ENCODE measurements at places on chromosomes 4 and X.

GRCh38 chr4:174058846-174059245 is 224.6 kb downstream of the FBXO8 start:
- DNase-seq = no peak

DNA sequence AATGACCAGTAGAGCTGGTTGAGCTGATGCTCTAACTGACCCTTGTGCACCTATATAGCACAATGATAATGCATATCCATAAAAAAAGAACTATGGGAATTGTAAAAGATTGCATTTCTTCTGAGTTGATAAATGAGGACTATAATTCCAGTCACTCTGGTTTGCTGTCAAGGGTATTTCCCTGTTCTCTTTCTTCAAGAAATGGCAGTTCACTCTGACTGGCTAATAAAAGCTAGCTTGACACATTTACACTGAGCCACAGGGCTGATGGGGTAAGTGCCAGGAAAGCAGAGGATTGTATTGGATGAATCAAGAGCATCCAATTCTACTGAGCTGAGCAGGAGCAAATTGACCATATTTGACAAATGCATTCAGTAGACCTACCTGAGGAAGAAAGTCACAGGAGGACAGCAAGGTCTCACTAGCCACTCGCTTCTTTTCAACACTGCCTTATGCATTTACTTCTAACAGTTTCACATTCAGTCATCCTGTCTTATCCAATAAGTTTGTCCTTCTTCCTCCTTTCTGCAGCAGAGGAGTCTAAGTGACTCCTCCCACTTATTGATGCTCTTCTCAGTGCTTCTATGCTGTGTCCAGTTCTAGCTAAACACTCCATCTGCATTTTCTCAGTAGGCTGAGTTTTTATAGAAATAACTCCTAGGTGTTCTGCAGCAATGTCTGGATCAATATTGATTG is 43.0 kb downstream of the RBMX2 start:
- no peak for DNase-seq

DNA sequence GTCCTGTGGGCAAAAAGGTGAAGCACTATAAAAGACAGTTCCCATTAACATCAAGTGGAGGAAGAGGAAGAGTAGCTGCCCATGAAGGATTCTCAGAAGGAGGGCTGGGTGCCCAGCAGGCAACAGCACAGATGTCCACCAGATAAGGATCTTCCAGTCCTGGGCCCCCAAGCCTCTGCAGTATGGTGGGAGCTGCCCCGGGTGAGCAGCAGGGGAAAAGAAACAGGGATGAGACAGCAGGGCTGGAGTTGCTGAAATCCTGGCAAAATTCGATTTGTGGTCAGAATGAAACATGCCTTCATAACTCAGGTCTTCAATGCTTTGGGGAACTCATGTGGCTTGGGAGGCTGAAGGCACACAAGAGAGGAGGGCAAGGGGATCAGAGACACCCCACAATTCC is 94.6 kb downstream of the RASL11B start:
- no peak for DNase-seq

- DNase-seq = no peak
Measured at GRCh38 chrX:26909728-26910127, 553.4 kb downstream of the PPP4R3C start.

DNA sequence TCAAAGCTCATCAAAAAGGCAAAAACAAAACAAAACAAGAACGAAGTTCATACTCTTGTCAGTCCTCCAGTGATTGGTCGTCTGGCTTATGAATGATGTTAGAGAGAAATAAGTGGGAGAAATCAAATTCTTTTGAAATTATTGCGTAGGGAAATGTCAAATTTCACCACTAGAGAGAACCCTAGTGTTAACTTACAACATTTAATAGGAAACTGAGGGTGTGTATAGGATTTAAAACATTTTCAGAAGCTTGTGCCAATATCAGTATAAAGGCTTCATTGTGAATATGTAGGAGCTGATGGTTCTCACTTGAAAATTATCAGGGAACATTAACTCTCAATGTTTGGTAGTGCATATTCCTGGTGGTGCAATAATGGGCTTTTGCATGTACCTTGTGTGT is 17.4 kb downstream of the ADH6 start:
- DNase-seq = no peak

GRCh38 chr4:124953061-124953460 is 240.5 kb upstream of the ANKRD50 start:
- DNase-seq = no peak

DNA sequence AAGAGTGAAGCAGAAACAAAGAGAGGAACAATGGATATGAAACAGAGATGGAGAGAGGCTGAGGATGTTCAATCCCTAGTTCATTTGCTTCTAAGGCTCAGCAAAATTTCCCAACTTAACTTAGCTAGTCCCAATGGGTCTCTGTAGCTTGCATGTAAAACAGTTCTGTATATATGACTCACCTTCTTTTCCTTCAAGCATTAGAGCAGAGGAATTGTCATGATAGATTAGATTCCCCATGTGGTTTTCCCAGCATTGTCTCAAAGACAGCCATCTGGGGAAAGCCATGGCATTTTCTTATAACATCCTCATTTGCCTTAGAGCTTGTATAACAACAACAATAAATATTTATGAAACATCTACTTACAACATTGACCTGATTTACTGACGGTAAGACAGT is 93.9 kb upstream of the GATB start:
- DNase-seq = no peak

- DNase-seq = no peak
Measured at GRCh38 chrX:121479406-121479805, 432.0 kb downstream of the GLUD2 start.

GRCh38 chrX:38304010-38304409 is 23.3 kb downstream of the RPGR start:
- DNase-seq = no peak

- DNase-seq = no peak
Measured at GRCh38 chr4:38601916-38602291, 62.1 kb upstream of the KLF3 start.

DNA sequence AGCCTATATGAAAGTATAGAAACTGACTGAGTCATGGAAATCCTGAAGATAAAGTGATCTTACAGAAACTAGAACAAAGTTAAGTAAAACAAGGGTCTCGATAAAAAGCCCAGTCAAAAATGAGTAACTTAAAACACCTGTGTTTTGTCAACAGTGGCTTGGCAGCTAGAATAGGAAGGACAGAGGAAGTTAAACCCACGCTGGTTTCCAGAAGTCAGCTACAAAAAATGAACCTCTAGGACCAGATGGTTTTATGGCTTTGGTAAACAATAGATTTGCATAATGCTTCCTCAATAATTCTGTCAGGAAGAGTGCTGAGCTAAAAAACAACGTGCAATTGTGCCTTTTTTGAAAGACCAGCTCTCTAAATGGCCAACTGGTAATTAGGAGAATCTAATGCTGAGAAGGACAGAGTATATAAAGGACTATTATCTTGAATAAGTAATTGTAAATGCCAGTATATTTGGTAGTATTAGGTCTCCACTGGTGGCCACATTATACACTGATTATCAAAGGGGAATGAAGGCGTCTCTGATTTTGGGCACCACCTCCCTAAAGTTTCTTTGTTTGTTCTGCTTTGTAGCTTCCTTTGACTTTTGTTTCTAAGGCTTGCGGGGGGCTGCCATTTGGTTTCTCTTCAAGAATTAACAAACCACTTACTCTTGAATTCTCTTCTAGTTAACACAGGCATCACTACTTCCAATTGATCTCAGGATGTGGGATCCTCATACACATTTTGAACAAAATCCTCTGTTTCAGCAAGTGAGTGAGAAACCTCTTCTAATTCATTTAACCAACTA is 72.2 kb upstream of the PPP3CA start:
- peak; percentile 22 for DNase-seq

GRCh38 chr4:86286726-86287125 is 73.1 kb downstream of the MAPK10 start:
- no peak for DNase-seq

GRCh38 chr4:13455411-13455810 is 28.7 kb downstream of the RAB28 start:
- no peak for DNase-seq
